ENCODE measurements at places on chromosomes 13 and 19. TPM values are rescaled to one million over a fixed set of nuclear protein-coding genes. Genes with fewer than 3 reads are reported as not detected.

DNA sequence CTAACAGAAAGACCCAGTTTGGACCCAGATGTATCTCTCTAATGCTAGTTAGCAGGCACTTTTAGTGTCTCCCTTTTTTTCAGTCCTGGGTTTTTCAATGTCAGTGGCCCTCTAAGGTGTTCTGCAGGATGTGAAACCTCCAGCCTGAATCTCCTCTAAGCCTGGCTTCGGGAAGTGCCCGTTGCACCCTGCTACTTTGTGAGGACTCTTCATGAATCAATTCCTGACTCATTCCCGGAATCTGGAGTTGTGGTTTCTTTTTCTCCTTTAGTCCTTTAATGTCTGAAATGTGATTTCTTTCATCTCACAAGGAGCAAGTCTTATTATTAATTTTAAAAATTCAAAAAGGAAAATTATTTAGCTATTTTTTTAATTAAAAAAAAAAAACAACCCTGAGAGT lies 116.0 kb downstream of the ZNF536 start:
- no peak for DNase-seq

- no peak for DNase-seq
Observed at GRCh38 chr13:50484472-50485113, 358.9 kb downstream of the DLEU7 start.

- DNase-seq: no peak
Observed at GRCh38 chr13:85755123-85755522, 44.1 kb downstream of the SLITRK6 start.

The ZNF667 gene
- total RNA-seq: 2.0 TPM

- DNase-seq: no peak
Observed at GRCh38 chr13:108963846-108964600, 334.6 kb downstream of the MYO16 start.

GRCh38 chr13:35874704-35875103 lies 256.5 kb downstream of the DCLK1 start:
- no peak for DNase-seq

The PDE4C gene
- not detected for total RNA-seq

The DZIP1 gene
- total RNA-seq: 0.45 TPM

- no peak for DNase-seq
Observed at GRCh38 chr19:55206664-55207500, 2.4 kb downstream of the PTPRH start.

- DNase-seq: no peak
Observed at GRCh38 chr13:73880365-73880764, 253.8 kb downstream of the KLF12 start.

DNA sequence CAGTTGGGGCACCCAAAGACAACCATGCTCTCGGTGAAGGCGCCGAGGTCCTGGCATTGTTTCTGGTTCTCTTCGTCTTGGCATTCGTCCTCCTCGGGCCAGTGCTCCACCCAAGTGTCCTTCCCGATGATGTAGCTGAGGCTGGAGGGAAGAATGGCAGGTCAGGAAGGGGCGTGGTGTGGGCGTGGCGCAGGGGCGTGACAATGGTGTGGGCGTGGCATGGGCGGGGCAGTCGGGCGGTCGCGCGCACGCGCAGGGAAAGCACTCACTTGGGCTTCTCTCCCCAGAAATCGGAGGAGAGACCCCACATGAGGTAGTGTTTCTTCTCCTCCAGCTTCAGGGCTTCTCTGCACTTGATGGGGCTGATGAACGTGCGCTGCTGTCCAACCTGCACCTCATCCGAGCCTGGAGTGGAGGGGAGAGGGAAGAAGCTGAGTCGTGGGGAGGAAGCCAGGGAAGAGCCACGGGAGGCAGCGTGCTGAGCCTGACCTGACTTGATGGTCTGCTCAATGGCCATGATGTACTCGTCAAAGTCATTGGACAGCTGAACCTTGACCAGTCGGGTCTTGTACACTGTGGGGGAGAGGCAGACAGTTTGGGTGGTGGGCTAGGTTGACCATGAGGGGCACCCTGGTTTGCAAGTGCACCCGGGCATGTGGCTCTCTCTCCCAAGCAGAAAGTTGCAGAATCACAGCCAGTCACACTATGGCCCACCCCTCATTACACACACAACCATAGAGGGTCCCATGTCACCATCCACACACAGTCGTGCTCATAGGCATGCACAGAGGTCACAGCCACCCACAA lies 8.1 kb upstream of the TNFSF14 start:
- DNase-seq: peak; percentile 60

The ATP4A gene
- total RNA-seq: not detected

- no peak for DNase-seq
Observed at GRCh38 chr19:39553082-39553652, 13.2 kb upstream of the EID2 start.
